ENCODE measurements at places on chromosomes 1 and 21.

GRCh38 chr1:161092621-161093028, 3.3 kb upstream of the NECTIN4 start:
- no peak for DNase-seq

DNA sequence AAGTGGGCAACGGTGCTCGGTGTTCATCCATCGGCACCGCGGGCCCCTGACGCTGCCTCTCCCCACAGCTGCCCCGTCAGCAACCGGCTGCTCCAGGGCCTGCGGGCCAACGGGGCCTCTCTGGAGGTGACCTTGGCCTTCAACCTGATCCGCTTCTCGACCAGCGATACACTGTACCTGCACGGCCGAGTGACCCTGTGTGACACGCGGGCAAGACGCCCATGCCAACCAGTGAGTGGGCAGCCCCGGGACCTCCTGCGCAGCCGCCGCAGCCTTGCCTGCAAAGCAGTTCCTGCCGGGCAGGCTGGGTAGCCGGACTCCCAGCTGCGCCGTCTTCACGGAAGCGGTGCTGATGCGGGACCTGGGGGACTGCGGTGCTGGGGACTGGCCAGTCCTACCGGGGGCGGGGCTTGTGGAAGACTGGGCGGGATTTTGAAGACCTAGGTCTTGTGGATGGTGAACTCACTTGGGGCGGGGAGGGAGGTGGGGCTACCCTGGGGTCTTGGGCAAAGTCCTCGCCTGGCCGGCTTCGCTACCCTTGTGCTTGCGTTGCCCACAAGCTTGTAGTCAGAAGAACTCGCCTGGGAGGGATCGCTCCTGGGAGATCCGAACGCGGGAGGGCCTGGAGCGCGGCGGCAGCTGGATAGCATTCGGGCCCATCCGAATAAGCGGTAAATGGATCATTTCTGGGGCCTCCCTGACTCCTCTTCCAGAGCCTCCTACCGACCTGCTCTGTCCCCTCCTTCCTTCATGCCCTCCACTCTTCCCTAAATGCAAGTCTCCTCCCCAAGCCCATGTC, 8.8 kb upstream of the CEP85 start:
- no peak for DNase-seq

- DNase-seq, result no peak
Measured at GRCh38 chr1:109412551-109412950, 13.7 kb downstream of the PSMA5 start.

DNA sequence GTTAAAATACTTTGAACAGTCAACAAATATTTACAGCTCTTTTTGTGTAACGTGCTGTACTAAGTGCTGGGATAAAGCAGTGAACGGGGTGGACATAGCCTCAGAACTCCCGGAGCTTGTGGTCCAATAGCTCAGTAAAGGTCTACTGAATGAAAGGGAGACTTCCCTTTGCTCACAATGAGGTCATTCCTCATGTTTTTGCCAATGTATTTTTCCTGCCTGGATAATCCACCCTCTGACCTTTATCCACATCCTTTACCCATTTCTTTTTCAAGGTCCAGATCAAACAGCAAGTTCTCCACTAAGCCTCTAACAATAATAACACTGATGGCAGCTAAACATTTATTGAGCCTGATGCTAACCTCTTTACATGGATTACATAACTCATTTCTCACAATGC, 55.9 kb downstream of the LEPR start:
- no peak for DNase-seq

DNA sequence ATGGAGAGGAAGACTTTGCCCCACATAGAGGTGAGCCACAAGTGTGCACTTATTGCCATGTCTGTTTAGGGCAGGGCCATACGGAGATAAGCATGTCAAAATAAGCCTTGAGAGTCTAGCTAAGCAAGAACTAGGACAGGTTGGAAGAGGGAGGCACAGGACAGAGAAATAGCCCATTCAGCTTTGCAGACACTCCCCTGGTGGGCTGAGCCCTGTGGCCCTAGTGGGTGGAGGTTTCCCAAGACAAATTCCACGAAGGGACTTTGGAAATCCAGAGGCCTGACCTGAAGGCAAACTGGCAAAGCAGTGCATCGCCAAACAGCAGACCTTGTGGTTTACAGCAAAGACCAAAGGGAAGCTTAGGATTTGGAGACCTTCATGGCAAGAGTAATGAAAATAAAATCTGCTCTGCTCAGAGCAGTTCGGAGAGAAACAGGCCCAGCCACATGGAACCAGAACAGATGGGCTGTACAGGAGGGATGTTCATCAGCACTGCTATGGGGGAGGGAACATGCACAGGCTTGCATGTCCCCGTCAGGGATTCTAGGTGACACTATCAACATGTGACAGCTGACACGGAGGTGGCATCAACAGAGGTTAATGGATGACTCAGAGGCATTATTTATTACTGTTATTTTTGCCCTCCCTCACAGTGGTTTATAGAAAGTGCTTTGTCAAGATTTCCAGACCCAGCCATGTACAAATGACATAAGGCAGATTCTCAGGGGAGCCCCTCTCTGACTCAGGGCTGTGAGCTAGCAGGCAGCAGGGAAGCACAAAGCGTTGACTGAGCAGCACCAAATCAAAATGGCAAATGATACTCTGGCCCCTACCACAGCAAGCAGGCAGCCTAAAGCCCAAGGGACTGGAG, 90.1 kb upstream of the IRF2BP2 start:
- DNase-seq, result no peak

- no peak for DNase-seq
Measured at GRCh38 chr1:56916630-56917029, 49.2 kb downstream of the C8B start.

DNA sequence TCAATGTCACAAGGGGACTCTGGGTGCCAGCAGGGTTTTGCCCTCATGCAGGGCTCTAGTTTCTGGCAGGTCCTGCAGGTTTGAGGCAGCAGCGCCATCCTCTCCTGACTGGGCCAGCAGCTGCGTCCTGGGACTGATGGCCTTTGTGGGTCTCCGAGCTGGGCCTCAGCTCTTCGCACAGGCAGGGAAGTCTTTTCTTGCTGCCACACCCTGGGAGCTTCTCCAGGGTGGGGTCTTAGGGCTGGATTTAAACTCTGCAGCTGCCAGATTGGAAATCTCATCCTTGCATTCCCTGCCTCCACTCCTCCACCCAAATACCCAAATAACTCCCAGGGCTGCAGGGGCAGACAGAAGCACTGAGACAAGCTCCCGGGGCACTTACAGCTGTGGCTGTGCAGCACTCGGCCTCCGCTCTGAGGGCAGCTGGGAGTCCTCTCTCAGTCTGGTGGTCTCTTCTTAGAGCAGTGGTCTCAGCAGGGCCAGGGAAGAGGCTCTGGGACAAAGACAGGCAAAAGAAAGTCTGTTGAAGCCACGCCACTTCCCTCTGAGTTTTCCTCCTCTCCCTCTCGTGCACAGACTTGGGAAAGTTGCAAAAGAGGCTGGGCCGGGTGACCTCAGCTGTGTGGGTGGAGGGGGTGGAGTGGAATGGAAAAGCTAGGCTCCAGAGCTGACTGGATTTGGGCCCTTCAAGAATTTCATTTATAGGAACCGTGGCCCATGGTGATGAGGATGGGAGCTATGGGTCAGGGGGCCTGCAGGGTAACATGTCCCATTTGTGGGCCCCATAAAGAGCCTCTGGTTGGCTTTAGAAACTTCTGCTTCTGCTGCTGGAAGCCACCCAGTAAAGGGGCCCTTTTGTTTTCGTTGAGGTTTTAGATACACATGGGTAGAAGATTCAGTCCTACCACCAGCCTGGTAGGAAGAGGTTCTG, at the start of gene RAB7B:
Gene RAB7B (minus strand): TSS at position 525 of the 931 bp plus-strand sequence. CDS start 9,260 bp downstream, outside the sequence.
- DNase-seq, result no peak

DNA sequence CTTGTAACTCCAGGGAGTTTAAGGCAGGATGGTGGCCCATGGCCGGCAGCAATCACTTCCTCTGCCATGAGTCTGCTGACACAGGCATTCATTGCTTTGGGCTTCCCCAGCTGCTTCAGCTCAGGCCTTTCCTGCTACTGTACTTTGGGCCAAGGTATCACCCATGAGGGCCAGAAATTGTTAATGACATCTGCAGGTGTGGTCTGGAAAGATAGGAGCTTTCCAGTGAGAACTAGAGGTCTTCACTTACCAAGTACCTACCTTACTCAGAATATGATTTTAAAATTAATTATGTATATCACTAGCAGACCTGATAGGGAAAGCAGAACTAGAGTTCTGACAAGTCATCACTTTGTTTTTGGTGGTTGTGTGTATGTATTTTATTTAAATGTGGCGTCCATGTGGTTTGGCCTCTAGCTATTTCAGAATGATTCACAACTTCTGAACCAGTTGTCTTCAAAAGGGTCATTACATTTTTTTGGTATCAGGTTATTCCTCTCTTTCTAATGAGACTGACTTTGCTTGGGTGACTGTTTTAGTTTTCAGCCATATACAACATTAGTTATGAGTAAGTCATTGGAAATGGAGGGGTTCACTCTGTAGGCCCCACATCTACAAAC, 2.7 kb downstream of the RGL1 start:
- no peak for DNase-seq

Data from esophagus squamous epithelium (tissue), 5 donors.